Left renal cortex interstitium (tissue), 4 donors: ENCODE measurements at places on chromosomes 4 and X.

GRCh38 chrX:9677098-9677739 lies 88.4 kb downstream of the GPR143 start:
- no peak for DNase-seq

DNA sequence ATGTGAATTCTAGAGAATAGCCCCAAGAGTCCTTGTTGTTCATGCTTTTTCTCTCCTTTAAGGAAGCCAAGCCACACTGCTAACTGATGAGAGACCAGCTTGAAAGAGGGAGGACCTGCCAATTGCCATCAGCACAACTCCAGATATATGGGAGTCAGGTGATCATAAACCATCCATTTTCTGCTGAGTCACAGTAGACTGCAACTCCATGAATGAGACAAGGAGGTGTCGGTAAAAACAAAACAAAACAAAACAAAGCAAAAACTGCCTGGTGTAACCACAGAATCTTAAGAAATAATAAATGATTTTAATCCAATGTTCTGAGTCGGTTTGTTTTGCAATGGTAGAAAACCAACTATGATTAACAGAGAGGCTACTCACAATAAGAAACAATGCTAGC lies 837.3 kb downstream of the PCDH7 start:
- no peak for DNase-seq

DNA sequence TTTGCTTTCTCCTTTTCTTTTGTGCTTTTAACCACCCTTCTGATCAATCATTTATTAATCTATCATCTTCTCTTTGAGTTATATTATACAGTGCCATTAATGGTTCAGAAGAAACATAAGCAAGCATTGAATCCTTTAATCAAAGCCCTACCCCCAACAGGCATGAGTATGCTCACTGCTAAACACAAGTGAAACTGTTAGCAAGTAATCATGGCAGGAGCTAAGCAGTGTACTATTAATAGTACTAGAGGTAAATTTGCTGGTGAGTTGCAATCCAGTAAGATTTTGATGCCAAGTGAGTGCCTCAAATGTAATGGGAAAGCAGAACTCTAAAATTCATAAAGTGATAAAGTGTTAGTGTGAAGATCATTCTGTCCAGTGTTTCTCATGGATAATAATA lies 57.2 kb downstream of the FNIP2 start:
- no peak for DNase-seq

DNA sequence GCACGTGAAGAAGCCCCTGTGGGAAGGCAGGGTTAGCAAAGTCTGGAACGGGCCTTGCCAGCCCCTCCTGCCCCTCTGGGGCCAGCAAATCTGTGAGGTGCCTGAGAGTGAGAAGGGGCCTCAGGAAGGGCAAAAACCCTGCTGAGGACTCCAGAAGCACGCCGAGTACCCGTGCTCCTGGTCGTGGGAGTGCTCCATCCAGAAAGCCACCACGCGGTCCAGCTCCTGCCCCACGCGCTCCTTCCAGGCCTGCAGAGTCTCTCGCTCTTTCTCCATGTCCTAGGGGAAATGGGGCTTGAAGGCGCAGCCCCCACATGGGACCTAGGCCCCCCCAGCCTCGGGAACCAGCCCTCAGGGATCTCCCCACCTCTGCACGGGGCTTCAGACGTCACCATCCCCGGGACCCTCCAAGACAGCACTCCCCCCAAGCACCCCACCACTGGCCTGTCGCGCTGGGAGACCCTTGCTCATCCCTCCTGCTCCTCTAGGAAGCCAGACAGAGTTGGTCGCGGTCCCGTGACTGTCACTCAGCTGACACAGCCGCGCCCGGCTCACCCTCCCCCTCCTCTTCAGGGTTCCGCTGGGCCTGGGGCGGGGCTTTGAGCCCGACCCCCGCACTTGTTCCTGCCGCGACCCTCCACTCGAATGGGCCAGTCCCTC lies at the start of gene RENBP:
Gene RENBP (minus strand): TSS at position 504 of the 660 bp plus-strand sequence. CDS start 33 bp downstream, at position 471.
- no peak for DNase-seq

DNA sequence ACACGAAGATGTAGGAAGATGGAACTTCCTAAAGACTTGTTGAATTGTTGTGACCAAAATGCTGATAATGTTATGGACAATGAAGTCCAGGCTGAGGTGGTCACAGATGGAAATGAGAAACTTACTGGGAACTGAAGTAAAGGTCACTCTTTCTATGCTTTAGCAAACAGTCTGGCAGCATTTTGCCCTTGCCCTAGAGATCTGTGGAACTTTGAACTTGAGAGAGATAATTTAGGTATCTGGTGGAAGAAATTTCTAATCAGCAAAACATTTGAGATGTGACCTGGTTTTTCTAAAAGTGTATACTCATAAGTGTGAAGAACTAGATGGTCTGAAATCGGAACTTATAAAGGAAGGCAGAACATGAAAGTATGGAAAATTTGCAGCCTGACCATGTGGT lies 1785.9 kb downstream of the PCDH7 start:
- DNase-seq: no peak

DNA sequence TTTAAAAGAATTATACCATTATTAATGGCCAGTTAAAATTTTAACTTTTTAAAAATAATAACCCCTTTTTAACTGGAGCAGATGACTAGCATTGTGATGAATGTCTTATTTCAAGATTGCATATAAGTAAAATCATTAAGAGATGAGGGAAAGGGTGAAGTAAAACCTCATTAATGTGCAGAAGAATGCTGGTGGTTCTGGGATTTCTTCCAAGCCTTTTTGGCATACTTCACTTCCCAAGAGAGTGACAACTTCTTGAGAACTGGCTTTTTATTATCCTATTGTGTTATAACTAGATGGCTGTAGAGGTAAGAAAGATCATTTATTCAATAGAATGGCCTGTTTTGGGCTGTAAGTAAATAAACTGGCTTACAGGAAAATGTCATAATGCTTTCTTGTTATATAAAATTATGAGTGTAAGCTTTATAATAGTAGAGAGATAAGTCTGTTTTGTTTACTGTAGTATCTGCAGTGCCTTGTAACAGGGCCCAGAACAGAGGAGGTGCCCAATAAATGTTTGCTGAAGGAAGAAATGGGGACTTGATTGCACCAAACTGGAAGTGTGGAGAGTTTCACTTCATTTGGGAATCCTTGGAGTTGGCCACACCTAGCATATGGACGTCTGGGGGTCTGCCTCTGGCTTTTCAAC lies 242.9 kb upstream of the PITX2 start:
- no peak for DNase-seq

DNA sequence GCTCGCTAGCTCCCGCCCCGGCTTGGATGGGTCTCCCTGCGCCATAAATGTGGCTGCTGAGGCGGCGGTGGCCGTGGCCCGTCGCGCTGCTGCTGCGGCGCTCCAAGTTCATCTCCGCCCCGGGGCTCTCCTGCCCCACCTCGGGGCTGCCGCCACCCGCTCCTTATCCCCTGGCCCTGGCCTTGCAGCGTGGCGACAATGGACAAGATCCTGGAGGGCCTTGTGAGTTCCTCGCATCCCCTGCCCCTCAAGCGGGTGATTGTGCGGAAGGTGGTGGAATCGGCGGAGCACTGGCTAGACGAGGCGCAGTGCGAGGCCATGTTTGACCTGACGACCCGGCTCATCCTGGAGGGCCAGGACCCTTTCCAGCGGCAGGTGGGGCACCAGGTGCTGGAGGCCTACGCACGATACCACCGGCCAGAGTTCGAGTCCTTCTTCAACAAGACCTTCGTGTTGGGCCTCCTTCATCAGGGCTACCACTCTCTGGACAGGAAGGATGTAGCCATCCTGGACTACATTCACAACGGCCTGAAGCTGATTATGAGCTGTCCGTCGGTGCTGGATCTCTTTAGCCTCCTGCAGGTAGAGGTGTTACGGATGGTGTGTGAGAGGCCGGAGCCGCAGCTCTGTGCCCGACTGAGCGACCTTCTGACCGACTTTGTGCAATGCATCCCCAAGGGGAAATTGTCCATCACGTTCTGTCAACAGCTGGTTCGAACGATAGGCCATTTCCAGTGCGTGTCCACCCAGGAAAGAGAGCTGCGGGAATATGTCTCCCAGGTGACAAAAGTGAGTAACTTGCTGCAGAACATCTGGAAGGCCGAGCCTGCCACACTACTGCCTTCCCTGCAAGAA lies 763 bp downstream of the USP38 start:
- DNase-seq: no peak

GRCh38 chrX:97639526-97639925 lies 755.8 kb downstream of the RPA4 start:
- DNase-seq: no peak

GRCh38 chrX:134512566-134512965 lies 52.6 kb downstream of the HPRT1 start:
- no peak for DNase-seq

GRCh38 chr4:147361726-147362125 lies 119.2 kb upstream of the EDNRA start:
- no peak for DNase-seq

DNA sequence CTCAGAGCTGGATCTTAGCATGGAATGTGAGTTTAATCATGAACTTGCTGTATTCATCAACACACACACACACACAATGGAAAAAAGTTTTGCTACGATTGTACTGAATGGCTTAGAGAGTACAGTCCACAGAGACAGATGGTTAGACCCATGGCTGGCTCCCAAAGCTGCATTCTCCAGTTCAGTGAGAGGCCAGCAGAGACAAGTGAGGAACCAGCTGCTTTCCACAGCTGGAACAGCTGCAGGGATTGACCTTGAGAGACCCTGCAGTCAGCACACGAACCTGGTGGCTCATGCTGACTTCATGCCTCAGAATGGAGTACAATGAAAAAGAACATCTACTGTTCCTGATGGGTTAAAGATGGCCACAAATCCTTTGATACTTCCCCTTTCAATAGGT lies 94.5 kb downstream of the DHX15 start:
- DNase-seq: no peak
